ENCODE measurements at places on chromosomes 7 and 10.

GRCh38 chr10:122497241-122497640, 35.9 kb downstream of the HTRA1 start:
- DNase-seq, result no peak

- no peak for DNase-seq
Observed at GRCh38 chr7:7375538-7375937, 160.1 kb downstream of the COL28A1 start.

GRCh38 chr7:12625836-12626235, 55.3 kb downstream of the SCIN start:
- no peak for DNase-seq

GRCh38 chr10:17504547-17505245, 50.3 kb upstream of the ST8SIA6 start:
- DNase-seq, result peak; percentile 76

DNA sequence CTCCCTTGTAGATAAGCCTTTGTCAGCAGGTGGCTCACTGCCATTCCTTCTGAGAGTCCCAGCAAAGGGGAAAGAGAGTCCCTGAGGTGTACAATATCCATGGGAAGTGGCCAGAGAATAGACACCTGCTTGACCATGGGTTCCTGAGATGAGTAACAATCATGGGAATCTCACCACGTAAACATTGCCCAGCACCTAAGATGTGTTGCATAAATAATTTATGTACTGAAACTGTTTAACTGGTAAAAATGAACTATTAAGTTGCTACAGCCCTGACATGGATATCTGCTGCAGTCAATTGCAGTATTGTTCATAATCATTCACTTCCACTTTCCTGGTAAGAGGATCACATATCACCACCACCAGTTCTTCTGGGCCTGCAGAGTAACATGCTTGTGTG, 123.8 kb upstream of the INHBA start:
- no peak for DNase-seq

DNA sequence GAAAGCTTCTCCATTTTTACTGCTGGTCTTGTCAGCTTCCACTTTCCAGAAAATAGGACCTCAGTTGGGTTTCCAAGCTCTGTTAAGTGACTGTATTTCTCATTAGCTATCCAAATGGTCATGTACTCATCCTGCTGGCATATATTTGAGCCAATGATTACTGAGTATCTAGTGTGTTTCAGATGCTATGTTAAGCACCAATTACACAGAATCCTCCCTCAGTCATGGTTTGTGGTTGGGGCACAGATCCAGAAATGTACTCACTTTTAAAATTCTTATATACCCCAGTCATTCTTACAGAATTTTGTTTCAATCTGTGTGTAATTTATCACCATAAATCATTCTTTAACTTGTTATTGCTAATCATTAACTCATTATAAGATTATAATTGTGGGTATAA, 362.3 kb upstream of the MTPN start:
- no peak for DNase-seq

- no peak for DNase-seq
Observed at GRCh38 chr10:32332299-32332750, 14.6 kb downstream of the EPC1 start.

- DNase-seq, result no peak
Observed at GRCh38 chr7:143354965-143355364, 7.5 kb downstream of the FAM131B start.

GRCh38 chr7:138892006-138892630, 89.1 kb downstream of the KIAA1549 start:
- no peak for DNase-seq
